ENCODE measurements at places on chromosomes 5 and 9. TPM values are rescaled to one million over a fixed set of nuclear protein-coding genes. Genes with fewer than 3 reads are reported as not detected.

DNA sequence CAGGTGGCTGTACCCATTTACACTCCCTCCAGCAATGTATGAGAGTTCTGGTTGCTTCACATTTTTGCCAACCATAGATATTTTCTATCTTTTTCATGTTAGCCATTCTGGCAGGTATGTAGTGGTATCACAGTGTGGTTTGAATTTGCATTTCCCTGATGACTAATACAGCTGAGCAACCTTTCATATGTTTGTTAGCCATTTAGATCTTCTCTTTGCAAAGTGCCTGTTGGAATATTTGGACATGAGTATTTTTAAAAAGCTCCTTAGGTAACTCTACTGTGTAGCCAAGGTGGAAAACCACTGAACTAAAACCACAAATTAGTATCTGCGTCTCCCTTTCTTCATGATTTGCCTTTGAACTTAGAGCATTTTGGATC lies 31.9 kb downstream of the IRF1 start:
- no peak for DNase-seq

DNA sequence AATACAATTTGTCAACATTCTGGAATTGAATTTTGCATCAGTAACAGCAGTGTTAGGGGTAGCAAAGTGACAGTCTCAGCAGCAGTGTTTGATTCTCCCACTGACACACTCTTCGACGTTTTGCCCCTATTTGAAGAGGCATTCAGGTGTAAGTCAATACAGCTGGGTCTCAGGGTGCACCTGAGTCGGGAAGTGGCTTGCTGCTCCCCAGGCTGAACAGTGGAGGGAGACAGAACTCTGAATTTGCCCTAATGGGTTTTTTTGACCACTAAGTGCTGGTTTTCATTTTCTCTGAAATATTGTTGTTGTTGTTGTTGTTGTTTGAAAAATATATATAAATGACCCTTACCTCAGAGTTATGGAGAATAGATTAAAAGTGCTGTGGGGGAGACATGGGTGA lies 223.2 kb downstream of the TLR4 start:
- no peak for DNase-seq

DNA sequence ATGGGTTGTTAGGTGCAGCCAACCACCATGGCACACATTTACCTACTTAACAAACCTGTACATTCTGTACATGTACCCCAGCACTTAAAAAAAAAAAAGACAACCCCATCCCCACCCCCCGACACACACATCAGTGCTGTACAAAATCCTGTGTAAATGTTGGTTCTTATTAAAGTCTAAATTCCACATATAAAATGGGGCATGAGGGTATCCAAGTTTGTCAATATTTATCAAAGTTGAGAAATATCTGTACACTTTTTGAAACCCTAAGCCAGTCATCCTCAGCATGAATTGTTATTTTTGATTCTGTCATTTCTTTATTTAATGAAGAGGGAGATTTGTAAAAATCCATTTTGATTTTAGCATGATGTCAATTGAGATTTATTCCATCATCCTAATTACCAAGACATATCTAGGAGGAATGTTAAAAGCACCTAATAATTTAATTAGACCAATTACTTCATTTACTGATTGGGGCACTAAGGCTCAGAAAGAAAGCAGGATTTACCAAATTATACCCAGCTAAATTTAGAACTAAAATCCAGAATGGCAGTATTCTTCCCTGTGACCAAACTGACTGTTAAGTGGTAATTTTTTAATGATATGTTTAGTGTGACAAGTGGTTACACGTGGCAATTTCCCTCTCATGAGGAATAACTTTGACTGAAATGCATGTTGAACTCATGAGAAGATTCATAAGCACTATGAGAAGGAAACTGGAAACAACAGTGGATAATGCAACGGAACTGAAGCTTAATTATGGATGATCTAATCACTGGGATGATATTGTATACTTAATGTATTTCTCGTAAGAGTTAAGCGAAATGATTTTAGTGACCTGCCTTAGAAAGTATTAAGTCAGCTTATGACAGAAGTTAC lies 195.9 kb downstream of the SGCD start:
- no peak for DNase-seq

GRCh38 chr5:154363411-154363810 lies 82.4 kb upstream of the SAP30L start:
- DNase-seq = no peak

- no peak for DNase-seq
Measured at GRCh38 chr9:7258688-7259396, 501.1 kb downstream of the KDM4C start.

GRCh38 chr5:35987776-35988175 lies 3.4 kb downstream of the UGT3A1 start:
- no peak for DNase-seq

- no peak for DNase-seq
Measured at GRCh38 chr5:95818181-95819147, 4.1 kb downstream of the GLRX start.

DNA sequence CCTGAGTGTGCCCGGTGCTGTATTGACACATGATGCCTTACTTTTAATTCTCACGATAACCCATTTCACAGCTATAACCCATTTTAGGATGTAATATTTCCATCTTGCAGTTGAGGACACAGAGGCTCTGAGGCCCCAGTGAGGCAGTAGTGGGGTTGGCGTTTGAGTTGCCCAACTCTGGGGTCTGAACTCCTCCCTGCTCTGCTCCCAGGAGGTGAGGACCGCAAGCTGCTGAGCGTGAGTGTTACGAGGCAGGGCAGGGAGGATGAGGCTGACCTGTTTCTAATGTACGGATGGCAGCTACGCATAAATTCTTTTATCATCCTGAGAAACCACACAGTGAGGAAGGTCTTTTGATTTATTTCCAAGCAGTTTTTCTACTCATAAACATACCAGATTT lies 11.4 kb downstream of the LRRC8A start:
- no peak for DNase-seq

- DNase-seq = no peak
Measured at GRCh38 chr5:52888363-52888762, 100.6 kb downstream of the ITGA1 start.

- DNase-seq = no peak
Measured at GRCh38 chr5:59104400-59105127, 521.7 kb downstream of the RAB3C start.

- DNase-seq = no peak
Measured at GRCh38 chr5:3068401-3068800, 316.9 kb upstream of the IRX2 start.

DNA sequence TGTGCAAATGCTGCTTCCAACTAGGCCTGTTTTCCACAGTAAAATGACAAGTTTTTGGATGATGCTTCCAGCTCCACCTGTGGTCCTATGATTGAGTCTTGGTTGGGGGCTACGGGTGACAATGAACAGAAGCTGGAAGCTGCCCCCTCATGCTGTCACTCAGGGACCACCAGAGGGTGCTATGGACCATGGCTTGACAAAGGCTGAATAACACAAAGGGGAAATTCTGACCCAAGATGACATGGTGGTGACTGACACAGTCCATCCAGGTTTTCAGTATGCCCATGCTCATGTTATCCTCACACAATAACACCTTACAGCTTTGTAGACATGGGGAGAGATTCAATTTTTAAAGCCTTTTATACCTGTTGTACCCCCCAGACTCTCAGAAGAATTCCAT lies 23.9 kb upstream of the SAP30L start:
- DNase-seq = no peak

DNA sequence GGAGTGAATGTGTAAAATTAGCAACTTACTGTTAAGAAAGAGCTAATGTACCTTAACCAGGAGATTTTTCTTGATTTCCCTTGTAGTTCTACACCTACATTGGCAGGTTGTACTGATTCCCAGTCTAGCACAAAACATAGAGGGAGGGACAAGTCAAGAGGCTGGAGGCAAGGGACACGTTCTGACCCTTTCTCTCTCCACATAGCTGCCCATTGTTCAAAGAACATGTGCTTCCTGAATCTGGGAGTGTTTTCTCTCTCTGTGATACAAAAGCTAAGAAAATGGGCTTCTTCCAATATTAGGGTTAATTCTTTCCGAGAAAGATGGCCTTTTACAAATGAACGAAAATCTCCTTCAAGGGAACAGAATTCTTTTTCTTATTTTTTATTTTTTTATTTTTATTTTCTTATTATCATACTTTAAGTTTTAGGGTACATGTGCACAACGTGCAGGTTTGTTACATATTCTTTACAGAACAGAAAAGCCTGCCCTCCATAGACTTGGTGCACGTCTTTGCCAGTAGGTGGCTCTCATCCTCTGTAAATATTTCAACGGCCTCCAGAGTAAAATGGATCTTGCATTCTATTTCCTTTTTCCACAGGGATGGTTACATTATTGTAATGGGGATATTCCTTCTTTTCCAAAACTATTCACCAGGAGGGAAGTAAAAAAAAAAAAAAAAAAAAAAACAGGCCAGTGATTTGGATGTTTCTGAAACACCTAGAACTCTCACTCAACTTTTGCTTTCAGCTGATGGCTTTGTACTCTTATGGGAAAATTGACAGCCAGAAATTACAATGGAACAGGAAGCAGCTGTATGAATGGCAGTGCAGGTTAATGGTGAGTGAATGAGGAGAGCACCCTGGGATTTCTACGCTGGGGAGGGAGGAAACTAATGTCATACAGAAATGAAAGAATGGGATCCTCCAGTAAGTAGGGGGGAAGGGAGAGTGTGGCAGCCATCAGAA lies 13.1 kb upstream of the IFNA5 start:
- DNase-seq = no peak

DNAI1 gene
- not detected for total RNA-seq

UNC13B gene
- total RNA-seq = 21.4 TPM

PCDHGC4 gene
- total RNA-seq = 0.65 TPM

PCDHGB6 gene
- total RNA-seq = 2.3 TPM

GAS1 gene
- total RNA-seq = 1.4 TPM

ASPN gene
- 5.4 TPM for total RNA-seq
